ENCODE measurements at places on chromosomes 12 and 14. TPM values are rescaled to one million over a fixed set of nuclear protein-coding genes. Genes with fewer than 3 reads are reported as not detected.

- no peak for DNase-seq
- H3K4me1 ChIP-seq = no peaks in the 10 kb centered on the region
- no peaks in the 10 kb centered on the region for H3K36me3 ChIP-seq
- H3K27me3 ChIP-seq = no peaks in the 10 kb centered on the region
- no peak overlapping the region for H3K27ac ChIP-seq
These were observed 40.0 kb downstream of the GPR65 start for GRCh38 chr14:88044776-88045446.

- no peaks in the 10 kb centered on the region for H3K4me1 ChIP-seq
- DNase-seq = no peak
- peaks cover 5% of the 10 kb centered on the region for H3K27me3 ChIP-seq
- no peak overlapping the region for H3K4me3 ChIP-seq
- no peak overlapping the region for H3K27ac ChIP-seq
These were observed 161.1 kb downstream of the SUDS3 start for GRCh38 chr12:118537481-118537917.

- H3K27ac ChIP-seq = no peak overlapping the region
- no peak overlapping the region for H3K4me3 ChIP-seq
- no peaks in the 10 kb centered on the region for H3K4me1 ChIP-seq
- H3K27me3 ChIP-seq = no peaks in the 10 kb centered on the region
These were observed 56.4 kb downstream of the RAB35 start for GRCh38 chr12:120060196-120060595.

- H3K4me3 ChIP-seq = no peak overlapping the region
- no peaks in the 10 kb centered on the region for H3K4me1 ChIP-seq
- H3K27me3 ChIP-seq = no peaks in the 10 kb centered on the region
- no peak for DNase-seq
These were observed 23.5 kb downstream of the CKAP4 start for GRCh38 chr12:106224355-106224706.

GRCh38 chr14:103398427-103399195 lies 13.4 kb downstream of the MARK3 start:
- H3K27me3 ChIP-seq = no peaks in the 10 kb centered on the region
- no peaks in the 10 kb centered on the region for H3K4me1 ChIP-seq
- H3K36me3 ChIP-seq = no peaks in the 10 kb centered on the region
- H3K27ac ChIP-seq = no peak overlapping the region

DNA sequence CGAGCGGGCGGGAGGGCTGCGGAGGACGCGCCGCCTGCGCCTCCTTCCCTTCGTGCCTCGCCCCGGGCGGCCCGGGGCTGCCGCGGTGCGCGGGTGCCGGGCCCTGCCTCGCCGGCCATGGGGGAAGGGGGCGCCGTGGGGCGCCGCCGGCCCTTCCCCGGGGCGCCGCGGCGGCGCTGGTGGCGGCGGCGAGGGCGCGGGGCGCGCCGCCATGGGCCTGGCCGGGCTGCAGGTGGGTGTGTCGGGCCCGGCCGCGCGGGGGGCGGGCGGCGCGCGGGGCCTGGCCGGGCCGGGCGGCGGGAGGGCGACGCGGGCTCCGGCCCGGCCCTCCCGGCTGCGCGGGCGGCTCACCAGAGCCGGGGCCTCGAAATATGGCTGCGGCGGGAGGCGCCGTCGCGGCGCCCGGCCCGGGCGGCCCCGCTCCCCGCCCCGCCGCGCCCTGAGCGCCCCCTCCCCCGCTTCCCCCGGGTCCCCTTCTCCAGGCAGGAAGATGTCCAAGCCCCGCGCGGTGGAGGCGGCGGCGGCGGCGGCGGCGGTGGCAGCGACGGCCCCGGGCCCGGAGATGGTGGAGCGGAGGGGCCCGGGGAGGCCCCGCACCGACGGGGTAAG lies 5.1 kb downstream of the KMT5A start:
- H3K27ac ChIP-seq = peak overlapping the region; percentile 95
- peaks cover 9% of the 10 kb centered on the region for H3K4me1 ChIP-seq
- peak overlapping the region; percentile 71 for H3K4me3 ChIP-seq
- no peaks in the 10 kb centered on the region for H3K27me3 ChIP-seq
- no peak for DNase-seq

- peak; percentile 58 for DNase-seq
These were observed 17.2 kb downstream of the PLEKHG3 start for GRCh38 chr14:64721391-64721791.

- H3K27ac ChIP-seq = no peak overlapping the region
- no peaks in the 10 kb centered on the region for H3K27me3 ChIP-seq
- no peak overlapping the region for H3K4me3 ChIP-seq
- no peaks in the 10 kb centered on the region for H3K36me3 ChIP-seq
- DNase-seq = no peak
These were observed 45.5 kb downstream of the PPM1A start for GRCh38 chr14:60294411-60295069.

GRCh38 chr12:131056626-131057025 lies 102.9 kb downstream of the ADGRD1 start:
- no peaks in the 10 kb centered on the region for H3K36me3 ChIP-seq
- no peak for DNase-seq
- no peak overlapping the region for H3K4me3 ChIP-seq
- no peak overlapping the region for H3K27ac ChIP-seq
- no peaks in the 10 kb centered on the region for H3K27me3 ChIP-seq

GRCh38 chr14:34348592-34348991 lies 113.4 kb downstream of the SPTSSA start:
- DNase-seq = no peak
- H3K36me3 ChIP-seq = no peaks in the 10 kb centered on the region
- H3K4me3 ChIP-seq = no peak overlapping the region
- H3K27ac ChIP-seq = no peak overlapping the region

DNA sequence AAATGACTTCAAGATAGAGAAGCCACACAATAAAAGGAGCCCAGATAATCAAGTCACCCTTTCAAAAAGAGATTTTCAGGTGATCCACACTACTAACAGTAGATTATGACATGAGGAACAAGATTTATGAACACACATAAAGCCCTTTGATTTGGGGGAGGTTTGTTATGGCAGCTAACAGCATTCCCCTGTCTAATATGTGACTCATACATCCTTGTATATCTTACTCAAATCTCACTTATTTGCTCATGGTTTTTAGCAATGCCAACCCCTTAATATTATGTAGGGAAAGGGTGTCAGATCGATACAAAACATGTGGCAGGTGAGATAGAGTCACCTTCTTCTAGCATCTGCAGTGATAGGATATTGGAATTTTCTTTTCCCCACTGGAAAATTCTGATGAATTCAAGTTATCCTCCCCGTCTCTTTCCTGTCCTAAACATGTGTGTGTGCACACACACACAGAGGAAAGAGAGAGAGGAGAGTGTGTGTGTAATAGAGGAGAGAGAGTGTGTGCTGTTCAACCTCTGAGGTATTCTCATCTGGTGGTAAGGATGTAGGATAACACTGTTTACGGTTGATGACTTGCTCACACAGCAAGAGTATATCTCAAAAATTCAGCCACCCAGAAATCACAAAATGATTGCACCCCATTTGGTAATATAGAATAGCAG lies 319.9 kb downstream of the KCNC2 start:
- no peak for DNase-seq
- H3K36me3 ChIP-seq = no peaks in the 10 kb centered on the region
- H3K4me1 ChIP-seq = no peaks in the 10 kb centered on the region
- no peak overlapping the region for H3K4me3 ChIP-seq
- no peak overlapping the region for H3K27ac ChIP-seq
- H3K27me3 ChIP-seq = no peaks in the 10 kb centered on the region

GRCh38 chr12:6696690-6697583 lies 3.7 kb downstream of the PIANP start:
- no peaks in the 10 kb centered on the region for H3K4me1 ChIP-seq
- no peaks in the 10 kb centered on the region for H3K36me3 ChIP-seq
- DNase-seq = no peak

GRCh38 chr12:4153343-4153892 lies 120.1 kb upstream of the CCND2 start:
- no peak for DNase-seq
- H3K4me1 ChIP-seq = no peaks in the 10 kb centered on the region
- H3K36me3 ChIP-seq = no peaks in the 10 kb centered on the region
- H3K4me3 ChIP-seq = no peak overlapping the region
- H3K27ac ChIP-seq = no peak overlapping the region

Gene LAG3
- 1.3 TPM for total RNA-seq

Gene DAO
- total RNA-seq = not detected

Gene TCTN2
- 22.2 TPM for total RNA-seq

Gene NYNRIN
- 7.7 TPM for total RNA-seq

Gene GARIN6
- not detected for total RNA-seq

Gene ABHD12B
- total RNA-seq = not detected

All from breast epithelium (tissue), 4 donors.